Activated CD8-positive, alpha-beta memory T cell treated with anti-CD3 and anti-CD28 coated beads for 48 hours (primary cell): ENCODE measurements at places on chromosomes 2 and 18.

DNA sequence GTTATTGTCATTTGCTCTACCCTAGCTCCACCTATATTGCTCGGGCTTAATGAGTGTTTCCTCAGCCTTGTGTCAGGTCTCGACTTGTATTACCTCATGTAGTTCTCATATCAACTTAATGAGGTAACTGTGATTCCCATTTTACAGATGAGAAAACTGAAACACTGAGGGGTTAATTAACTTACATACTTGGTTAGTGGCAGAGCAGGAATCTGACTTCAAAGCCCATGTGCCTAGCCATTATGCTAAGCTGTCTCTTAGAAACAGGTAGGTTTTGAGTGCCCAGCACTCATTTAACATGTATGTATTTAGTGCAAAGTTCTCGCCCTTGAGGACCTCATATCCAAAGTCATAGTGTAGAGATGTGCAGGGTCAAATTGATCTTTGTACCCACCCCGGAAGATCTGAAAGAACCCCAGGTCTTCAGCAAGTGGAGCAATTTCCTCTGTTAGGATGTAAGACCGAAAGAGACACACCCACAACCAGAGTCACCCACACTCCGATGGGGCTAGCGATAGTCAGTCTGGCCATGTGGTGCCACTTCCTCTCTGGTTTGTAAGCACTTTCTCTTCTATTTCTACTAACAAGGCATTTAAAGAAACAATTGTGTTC is 121.0 kb upstream of the SLC39A10 start:
- peak; percentile 47 for DNase-seq

- no peak for DNase-seq
These were observed 51.9 kb upstream of the HNMT start for GRCh38 chr2:137912371-137912770.

GRCh38 chr18:34364699-34365098 is 140.0 kb upstream of the NOL4 start:
- no peak for DNase-seq

- DNase-seq: no peak
These were observed 15.3 kb downstream of the TWIST2 start for GRCh38 chr2:238863231-238863630.

- DNase-seq: no peak
These were observed 15.2 kb downstream of the KCNK3 start for GRCh38 chr2:26707747-26708146.
